ENCODE measurements at places on chromosomes 7 and 10.

GRCh38 chr7:111803015-111803758, 240.9 kb upstream of the IMMP2L start:
- DNase-seq, result no peak

GRCh38 chr10:77611670-77612069, 25.9 kb downstream of the KCNMA1 start:
- DNase-seq, result no peak

GRCh38 chr10:3624367-3624766, 160.6 kb downstream of the KLF6 start:
- no peak for DNase-seq

- DNase-seq, result no peak
These were observed 95.5 kb downstream of the MBL2 start for GRCh38 chr10:52677086-52677485.

GRCh38 chr7:155265961-155266360, 31.7 kb upstream of the INSIG1 start:
- DNase-seq, result peak; percentile 40

DNA sequence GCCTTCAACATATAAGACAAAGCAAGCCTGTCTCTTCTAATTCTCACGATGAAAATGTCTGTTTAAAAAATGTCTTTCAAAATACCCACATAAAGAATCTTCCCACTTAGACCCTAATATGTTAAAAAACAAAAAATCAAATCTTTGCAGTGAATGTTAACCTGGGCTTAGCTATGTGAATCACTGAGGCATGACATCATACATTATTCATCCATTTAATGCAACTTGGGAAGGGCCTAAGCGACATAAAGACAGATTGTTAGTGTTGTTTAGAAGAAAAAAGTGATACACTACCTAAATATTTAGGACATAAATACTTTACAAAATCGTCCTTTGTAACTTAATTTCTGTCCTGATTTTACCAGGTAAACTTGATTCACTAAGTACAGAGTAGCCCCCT, 648.5 kb upstream of the NRP1 start:
- no peak for DNase-seq

All from suppressor macrophage treated with lipopolysaccharide for 1 hour (primary cell).